Cardiac muscle cell (in vitro differentiated cells and primary cell): ENCODE measurements at places on chromosomes 7 and 10.
A peak's percentile ranks its signal among the peaks of the same experiment; 100 is the strongest.

- H3K27ac ChIP-seq, result no peak overlapping the region
- H3K27me3 ChIP-seq, result no peaks in the 10 kb centered on the region
- H3K4me3 ChIP-seq, result no peak overlapping the region
- peaks cover 10% of the 10 kb centered on the region for H3K4me1 ChIP-seq
These were observed 22.1 kb upstream of the LMOD2 start for GRCh38 chr7:123633553-123633952.

DNA sequence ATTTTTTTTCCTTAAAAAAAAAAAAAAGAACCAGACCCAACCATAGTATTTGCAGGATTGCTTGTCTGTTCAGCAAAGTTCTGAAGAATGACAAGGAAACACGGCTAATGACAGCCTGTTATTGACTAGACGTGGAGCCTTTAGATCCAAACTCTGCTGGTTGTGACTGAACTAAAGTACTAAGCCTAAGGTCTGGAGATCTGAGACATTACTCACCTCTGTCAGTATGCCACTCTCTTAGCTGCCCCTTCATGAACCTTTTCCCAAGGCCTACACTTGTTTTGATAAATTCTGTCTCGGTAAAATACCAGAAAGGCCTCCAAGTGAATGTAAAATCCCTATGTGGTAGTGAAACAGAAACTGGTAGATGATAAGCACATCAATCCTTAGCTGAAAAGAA lies 101.0 kb downstream of the CABCOCO1 start:
- H3K27me3 ChIP-seq, result no peaks in the 10 kb centered on the region
- H3K4me1 ChIP-seq, result no peaks in the 10 kb centered on the region
- no peak overlapping the region for H3K4me3 ChIP-seq
- H3K27ac ChIP-seq, result no peak overlapping the region

DNA sequence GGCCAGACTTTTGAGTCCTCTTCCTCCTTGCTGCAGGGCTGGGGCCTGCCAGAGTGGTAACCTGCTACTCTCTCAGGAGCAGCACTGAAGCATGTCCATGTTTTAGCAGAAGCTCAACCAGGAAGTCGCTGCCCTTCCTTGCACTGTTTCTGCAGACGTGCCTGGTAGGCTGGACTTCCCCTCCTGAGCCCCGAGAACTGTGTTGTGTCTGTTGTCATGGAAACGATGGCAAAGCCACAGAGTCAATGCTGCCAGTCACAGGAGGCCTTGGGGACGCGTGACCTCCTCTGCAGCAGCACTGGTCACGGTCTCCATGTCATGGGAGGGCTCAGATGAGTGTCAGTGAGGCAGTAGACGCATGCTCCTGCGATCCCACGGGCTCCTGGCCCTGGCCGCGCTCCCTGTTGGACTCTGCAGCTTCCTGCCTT lies 145.5 kb downstream of the FANK1 start:
- DNase-seq, result peak; percentile 92
- H3K4me1 ChIP-seq, result no peaks in the 10 kb centered on the region
- H3K4me3 ChIP-seq, result no peak overlapping the region
- no peaks in the 10 kb centered on the region for H3K27me3 ChIP-seq

DNA sequence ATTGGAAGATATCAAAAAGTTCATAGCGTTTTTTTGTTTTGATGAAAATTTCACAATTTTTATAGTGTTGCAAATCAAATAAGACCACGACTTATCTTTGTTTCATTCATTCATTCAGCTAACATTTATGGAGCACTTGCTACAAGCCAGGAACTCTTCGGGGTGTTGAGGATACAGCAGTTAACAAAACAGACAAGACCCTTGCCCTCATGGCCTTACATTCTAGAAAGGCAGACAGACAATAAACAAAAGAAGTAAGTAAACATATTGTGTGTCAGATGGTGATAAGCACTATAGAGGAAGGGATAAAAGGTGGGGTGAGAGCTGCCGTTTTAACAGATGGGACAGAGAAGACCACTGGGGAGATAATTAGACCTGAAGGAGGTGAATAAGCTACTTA lies 41.6 kb upstream of the GSAP start:
- no peaks in the 10 kb centered on the region for H3K27me3 ChIP-seq
- no peak overlapping the region for H3K4me3 ChIP-seq
- no peak overlapping the region for H3K27ac ChIP-seq
- DNase-seq, result no peak
- no peaks in the 10 kb centered on the region for H3K4me1 ChIP-seq
- no peaks in the 10 kb centered on the region for H3K36me3 ChIP-seq

DNA sequence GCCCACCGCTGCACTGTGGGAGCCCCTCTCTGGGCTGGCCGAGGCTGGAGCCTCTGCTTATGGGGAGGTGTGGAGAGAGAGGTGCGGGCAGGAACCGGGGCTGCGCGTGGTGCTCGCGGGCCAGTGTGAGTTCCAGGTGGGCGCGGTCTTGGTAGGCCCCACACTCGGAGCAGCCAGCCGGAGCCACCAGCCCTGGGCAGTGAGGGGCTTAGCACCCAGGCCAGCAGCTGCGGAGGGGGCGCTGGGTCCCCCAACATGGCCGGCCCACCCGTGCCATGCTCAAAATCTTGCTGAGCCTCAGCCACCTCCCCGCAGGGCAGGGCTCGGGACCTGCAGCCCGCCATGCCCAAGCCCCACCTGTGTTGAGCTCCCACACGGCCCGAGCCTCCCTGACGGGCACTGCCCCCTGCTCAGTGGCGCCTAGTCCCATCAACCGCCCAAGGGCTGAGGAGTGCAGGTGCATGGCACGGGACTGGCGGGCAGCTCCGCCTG lies 856.8 kb upstream of the CELF2 start:
- no peak overlapping the region for H3K27ac ChIP-seq
- H3K36me3 ChIP-seq, result no peaks in the 10 kb centered on the region
- H3K27me3 ChIP-seq, result no peaks in the 10 kb centered on the region
- no peak for DNase-seq
